ELF-1 (cell line): ENCODE measurements at places on chromosomes 3 and 15.

GRCh38 chr3:129596194-129597086 is 10.0 kb downstream of the PLXND1 start:
- peak; percentile 85 for DNase-seq

DNA sequence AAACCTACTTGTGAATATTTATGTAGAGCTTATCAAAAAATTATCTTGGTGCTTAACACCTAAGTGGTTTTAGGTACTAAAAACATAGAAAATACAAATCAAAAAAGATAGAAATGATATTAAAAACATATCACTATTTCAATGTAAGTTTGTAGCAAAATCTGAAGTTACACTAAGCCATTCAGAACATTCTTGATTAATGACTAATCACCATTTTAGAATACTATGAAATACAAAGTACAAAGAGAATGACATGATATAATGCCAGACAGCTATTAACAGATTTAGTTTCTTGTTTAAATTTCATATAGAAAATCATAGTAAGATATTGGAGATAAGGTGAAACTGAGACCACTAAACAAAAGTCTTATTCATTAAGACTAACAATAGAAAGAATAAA is 169.7 kb upstream of the AGTR1 start:
- DNase-seq, result no peak

- peak; percentile 87 for DNase-seq
These were observed 137.4 kb upstream of the UMPS start for GRCh38 chr3:124592658-124593441.

GRCh38 chr3:150607267-150608065 is 4.3 kb downstream of the SELENOT start:
- DNase-seq, result peak; percentile 45

- DNase-seq, result peak; percentile 78
These were observed 44.7 kb downstream of the FAM43A start for GRCh38 chr3:194730365-194730764.

DNA sequence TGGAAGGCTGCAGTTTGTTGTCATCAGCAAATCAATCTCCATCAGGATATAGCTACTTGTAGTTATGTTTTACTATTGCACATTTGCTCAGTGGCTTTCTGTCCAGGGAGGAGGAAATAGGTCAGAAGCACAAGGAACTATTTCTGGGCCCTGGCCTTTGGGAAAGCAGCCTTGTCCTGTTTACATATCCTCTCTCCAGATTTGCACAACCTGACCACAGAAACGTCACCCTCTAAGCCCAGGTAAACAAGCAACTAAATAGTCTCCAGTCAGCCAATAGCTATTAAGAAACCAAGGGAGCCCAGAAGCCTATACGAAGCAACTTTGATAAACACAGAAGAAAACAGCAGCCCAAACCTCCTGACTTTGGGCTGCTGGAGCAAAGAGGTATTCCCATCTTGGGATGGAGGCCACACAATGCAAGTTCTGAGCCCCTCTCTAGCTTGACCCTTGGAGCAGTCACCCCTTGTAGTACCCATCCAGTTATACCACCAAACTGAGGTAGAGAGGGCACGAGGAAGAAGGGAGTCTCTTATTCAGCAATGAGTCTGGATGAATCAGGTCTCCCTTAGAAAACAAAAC is 2.3 kb upstream of the FEM1B start:
- DNase-seq, result no peak

GRCh38 chr3:94643400-94643799 is 580.5 kb downstream of the NSUN3 start:
- peak; percentile 75 for DNase-seq

DNA sequence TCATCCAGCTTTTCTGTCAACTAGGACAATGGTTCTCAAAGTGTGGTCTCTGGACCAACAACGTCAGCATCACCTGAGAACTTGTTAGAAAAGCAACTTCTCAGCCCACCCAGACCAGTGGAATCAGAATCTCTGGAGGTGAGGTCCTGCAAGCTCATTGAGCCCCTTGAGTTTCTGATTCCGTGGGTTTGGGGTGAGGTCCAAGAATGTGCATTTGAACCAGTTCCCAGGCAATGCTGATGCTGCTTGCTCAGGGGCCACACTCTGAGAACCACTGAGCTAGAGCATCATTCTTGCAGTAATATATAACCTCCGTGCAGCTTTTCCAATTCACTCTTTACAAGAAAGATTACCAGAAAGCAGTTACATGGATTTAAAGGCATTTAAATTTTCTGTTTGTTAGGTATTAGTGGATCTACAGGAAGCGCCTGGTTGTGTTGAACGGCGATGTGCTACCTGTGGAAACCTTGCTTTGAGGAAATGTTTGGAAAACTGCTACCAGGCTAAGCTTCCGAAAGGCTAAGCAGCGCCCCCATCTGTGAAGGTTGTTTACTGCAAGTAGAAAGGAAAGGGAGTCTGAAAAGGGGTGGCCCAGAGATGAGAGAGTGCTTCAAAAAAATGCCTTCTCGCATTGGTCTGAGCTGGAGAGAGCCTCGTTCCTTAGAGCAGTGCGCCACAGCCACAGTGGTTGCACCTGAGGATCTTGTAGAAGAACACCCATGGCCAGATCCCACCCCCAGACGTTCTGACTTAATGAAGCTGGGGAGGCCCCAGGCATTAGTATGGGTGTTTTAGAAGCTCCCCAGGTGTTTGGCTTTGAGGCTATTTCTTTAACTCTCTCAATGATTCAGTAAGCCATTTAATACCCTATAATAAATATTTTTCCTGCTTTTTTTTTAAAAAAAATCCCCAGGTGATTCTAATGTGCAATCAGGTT is 50.0 kb downstream of the RLBP1 start:
- DNase-seq, result peak; percentile 81

- DNase-seq, result no peak
These were observed 11.8 kb upstream of the UACA start for GRCh38 chr15:70775160-70775559.

DNA sequence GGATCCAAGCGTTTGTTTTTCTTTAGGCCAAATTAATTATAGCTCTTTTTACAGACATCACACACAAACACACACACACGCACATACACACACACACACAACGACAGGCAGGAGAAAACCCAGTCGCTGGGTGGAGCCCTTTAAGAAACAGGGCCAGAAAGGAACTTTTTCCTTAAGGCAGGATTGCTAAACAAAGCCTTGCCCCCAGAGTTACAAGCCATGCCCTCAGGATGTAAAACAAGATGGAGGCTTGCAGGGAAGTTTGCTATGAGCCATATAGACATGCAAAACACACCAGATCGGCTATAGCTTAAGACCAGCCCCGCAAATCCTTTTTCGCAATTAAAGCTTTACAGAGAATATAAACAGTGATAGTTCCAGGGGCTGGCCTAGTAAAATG is 16.3 kb upstream of the IQCF2 start:
- DNase-seq, result peak; percentile 82
